ENCODE measurements at places on chromosomes 5 and 9.

GRCh38 chr5:35404701-35405100, 174.4 kb upstream of the PRLR start:
- DNase-seq = no peak

DNA sequence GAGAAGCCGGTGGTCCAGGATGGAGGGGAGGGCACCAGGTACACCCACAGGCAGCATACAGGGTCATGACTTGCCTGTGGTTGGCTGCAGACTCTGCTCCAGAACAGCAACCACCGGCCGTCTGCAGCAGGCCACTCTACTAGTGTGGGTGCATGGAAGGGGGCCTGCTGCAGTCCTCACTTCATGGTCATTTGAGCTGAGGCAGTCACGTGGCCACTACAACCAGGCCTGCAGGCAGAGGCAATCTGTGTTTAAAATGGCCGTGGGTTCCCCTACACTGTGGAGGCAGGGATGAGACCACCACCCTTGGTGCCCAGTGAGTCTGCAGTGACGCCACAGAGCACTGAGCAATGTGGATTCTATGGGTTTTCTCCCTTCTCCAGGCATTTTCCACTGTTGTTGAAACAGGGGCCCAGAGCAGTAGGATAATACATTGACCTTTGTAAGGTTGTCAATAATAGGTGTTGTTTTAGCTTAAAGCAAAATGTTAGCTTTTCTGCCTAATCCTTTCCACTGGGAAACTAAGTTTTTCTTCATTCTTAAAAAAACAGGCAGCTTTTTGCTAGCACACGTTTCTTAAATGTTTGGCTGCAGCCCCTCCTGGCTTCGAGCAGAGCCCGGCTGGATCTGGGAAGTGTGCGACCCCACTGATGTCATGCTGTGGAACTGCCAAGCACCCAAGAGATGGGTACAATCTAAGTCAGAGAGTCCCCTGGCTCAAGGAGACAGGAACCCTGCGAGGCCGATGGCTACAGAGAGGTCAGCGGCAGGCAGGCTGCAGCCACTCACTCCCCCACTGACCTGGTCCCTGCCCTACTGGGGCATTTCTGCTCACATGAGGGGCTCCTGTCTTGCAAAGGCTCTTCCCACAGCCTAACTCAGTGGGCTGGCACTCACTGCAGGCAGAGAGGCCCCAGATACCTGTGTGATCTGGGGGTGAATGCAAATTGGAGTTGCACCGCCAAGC, 21.2 kb downstream of the GADD45G start:
- DNase-seq = no peak

DNA sequence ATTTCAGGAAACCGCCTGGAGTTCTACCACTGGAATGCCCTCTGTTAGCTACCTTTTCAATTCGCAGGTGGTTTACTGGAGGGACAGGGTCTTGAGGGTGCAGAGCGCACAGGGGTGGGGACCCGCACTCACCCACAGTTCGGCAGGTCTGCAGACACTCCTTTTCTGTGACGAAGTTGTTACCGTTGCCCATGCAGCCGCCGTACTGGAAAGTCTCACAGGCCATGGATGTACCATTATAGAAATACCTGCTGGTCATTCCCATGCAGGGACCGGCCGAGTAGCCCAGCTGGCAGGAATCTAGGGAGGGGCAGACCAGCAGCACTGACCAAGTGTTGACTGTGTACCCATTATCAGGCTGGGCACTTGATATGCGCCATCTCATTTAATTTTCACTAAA, 16.8 kb downstream of the AMBP start:
- no peak for DNase-seq

DNA sequence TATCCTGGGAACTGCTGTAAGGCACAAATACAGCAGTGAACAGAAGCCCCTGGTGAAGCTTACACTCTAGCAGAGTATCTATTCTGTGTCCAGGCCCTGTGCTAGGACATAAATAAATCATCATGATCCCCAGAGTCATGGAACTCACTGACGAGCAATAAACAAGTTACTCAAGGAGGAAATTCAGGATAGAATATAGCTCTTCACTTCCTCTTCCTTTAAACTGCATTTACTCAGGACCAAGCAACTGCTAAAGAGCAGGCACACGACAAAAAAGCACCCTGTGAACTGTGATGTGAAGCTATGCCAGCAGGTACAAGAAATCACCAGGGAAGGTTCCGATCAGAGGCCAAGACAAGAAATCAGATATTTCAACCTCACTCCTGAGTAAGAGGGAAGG, 47.8 kb upstream of the NR5A1 start:
- DNase-seq = no peak

- no peak for DNase-seq
These were observed 52.4 kb upstream of the SHISAL2B start for GRCh38 chr5:64637837-64638443.

DNA sequence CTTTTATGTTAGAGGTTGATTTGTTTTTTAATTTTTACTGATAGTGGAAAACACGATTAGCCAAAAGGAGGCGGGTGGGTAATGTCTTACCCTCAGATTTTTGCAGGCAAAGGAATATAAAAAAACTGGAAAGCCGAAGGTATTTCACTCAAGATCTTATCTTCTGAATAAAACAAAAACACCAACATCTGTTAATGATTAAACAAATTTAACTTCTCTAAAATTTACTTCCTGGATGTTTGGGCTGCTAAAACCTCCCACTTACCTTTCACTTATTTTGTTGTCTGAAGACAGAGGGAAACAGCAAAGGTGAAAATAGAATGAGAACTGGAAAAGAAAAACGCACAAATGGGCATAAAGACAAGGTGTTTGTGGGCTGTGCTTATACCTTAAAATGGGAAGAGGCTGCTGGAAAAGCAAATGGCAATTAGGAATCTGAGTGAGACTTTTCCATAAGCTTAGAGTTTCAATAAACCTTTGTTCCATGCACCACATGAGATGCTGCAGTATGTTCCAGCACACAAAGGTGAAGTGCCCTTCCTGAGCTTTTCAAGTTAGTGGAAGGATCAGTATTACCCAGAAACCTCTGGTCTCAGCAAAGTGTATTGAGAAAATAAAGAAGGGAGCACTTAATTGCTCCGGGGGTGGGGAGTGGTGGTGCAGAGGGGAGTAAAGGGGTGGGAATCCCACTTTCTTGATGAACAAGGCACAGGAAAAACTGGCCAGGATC, 298.3 kb downstream of the BNC2 start:
- no peak for DNase-seq

GRCh38 chr9:112856200-112856599, 34.5 kb downstream of the SLC46A2 start:
- DNase-seq = no peak

GRCh38 chr9:10921671-10922070, 308.9 kb upstream of the PTPRD start:
- no peak for DNase-seq

DNA sequence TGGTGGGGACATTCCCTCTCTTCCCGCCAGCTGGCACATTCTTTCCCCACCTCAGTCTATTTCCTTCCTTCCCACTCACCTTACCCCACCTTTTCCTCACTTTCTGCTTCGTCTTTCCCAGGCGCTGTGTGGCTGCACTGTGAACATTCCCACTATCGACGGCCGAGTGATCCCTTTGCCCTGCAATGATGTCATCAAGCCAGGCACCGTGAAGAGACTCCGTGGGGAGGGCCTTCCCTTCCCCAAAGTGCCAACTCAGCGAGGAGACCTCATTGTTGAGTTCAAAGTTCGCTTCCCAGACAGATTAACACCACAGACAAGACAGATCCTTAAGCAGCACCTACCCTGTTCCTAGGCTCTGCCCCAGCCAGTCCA, 7.3 kb downstream of the DNAJB5 start:
- DNase-seq = no peak

GRCh38 chr5:57804505-57804904, 321.9 kb upstream of the ACTBL2 start:
- DNase-seq = no peak

DNA sequence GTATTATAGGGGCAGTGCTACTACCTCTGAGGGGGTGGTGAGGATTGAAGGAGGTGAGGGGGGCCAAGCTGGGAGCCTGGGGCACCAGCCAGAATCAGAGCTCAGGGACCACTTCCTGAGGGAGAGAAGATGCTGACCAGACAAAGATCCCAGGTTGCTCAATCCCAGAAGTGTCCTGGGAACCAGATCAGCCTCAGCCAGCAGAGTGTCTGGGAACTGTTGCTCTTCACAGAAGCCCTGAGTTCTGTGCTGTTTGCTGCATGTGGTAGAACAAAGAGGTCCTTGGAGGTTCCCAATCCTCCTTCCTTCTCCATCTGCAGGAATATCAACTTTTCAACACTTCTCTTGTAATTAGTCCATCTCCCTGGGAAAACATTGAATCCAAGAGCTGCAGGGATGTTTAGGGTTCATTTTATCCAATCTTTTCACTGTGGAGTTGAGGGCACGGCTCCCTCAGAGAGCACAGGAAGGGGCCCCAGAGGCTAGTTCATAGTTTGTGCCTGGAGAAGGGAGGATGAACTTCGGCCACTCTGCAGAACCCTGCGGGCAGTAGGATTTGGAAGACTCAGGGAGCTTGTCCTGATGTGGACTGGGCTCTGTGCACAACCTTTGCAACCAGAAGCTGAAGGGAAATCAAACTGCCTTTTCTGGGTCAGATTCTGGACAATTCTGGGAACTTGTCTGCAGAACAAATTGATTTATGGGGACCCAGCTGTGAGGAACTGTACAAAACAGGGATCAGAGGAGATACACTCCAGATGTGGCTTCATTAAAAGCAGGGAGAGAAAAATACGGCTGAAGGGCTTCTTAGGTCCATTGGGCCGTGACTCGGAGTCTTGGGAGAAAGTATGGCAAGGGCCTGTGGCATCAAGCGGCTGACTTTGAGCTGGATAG, 57.1 kb downstream of the GALNT12 start:
- DNase-seq = no peak

- DNase-seq = no peak
These were observed 21.3 kb downstream of the AKNA start for GRCh38 chr9:114366334-114367128.

- no peak for DNase-seq
These were observed 2.8 kb downstream of the CAMK2A start for GRCh38 chr5:150286820-150287219.

- DNase-seq = no peak
These were observed 12.4 kb downstream of the RLN2 start for GRCh38 chr9:5292141-5292540.

DNA sequence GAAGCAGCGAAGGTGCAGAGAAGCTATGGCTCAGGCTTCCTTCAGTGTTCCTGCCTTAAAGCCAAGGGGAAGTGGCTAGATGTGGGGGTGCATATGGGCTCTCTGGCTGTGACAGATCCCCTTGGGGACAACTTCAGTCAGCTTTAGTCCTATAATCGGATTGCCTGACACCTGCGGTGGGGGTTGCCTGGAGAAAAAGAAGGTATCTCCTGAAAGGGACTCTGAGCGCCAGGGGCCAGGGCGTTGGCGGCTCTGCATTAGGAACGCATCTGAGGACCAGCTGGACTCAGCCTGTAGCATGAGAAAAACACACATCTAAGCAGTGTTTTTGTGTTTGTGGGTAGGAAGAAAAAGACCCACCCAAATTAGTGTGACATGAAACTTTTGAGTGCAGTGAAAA, 84.3 kb upstream of the OTULINL start:
- DNase-seq = no peak

DNA sequence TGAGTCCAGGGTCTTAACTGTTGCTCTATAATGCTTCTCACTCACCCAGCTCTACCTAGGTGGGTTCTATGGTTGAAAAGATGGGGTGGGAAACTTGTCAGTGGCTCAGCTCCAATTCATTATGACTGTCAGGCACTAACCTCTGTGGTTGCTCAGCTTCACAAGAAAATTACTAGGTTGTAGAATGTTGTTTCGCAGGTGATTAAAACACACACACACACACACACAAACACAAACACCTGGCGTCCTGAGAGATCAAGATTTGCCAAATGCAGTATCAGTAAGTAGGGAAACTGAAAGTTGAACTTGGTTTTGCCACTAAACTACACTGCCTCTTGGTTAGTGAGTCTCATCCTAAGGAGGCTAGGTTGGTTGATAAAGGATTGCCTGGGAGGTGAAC, 2.8 kb downstream of the MCCC2 start:
- DNase-seq = no peak

DNA sequence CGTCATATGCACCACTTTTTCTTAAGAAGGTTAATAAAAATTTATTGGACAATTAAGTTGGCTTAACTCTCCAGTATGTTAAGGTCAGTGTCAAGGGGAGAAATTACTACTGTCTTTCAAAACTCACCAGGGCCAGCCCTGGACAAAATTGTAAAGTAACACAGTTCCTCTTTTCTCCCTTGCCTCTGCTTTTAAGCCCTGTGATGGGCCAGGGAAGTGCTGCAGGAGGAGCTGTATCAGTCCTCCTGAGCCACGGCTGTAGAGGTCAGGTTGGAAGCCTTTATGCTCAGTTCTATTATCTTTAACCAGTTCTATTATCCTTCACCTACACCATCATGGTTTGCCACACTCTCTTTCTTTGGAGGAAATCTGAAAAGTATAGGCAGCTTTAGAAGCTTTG, 11.5 kb upstream of the PPP2R2B start:
- DNase-seq = no peak

- peak; percentile 11 for DNase-seq
These were observed 27.1 kb upstream of the MYORG start for GRCh38 chr9:34403554-34404380.

DNA sequence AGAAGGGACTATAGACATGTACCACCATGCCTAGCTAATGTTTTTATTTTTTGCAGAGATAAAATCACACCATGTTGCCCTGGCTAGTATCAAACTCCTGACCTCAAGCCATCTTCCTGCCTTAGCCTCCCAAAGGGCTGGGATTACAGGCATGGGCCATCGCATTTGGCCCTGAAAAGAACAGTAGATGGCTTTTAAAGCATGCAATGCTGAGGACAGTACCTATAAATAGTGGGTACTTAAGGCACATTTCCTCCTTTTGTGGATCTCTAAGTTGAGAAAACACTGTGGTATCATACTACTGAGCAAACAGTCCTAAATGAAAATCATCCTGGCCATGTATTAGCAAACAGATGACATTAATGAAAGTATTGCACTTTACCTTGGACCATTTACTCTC, 119.4 kb downstream of the TTC39B start:
- no peak for DNase-seq

DNA sequence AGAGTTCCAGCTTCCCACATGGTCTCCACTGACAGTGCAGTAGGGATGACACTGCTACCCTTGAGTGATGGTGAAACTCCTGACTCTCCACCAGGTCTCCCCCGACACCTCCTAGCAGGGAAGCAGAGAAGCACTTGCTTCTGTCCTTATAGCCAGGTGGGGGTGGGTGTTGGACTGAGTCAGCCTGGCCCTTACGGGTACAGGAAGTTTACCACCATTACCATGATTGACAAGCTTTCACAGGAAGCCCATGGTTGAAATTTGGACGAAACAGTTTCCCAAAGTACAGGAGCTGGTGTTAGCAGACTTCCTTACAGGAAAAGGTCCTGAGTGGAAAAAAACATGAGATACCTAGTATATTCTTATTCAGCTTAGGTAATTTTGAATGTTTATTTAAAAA, 3.1 kb upstream of the FBXL7 start:
- DNase-seq = no peak

DNA sequence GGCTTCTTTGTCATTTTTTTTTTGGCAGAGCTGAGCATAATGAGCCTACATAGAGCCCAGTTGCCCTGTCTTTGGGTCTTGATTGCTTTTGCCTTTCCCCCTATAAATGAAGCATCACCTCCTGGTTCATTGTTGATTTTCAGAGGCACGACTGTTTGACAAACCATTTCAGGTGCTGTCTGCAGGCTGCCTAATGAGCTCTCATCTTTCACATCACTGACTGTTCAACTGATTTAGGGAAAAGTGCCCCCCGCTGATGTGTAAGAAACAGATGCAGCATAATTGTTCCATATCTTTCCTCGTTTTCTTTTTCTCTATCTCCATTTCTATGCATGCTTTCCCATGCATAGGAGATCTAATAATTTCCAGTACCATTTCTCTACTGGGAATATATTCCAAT, 338.6 kb downstream of the TMEM38B start:
- no peak for DNase-seq

All from activated naive CD4-positive, alpha-beta T cell (primary cell).